ENCODE measurements at places on chromosomes 2 and 18.
A peak's percentile ranks its signal among the peaks of the same experiment; 100 is the strongest.

DNA sequence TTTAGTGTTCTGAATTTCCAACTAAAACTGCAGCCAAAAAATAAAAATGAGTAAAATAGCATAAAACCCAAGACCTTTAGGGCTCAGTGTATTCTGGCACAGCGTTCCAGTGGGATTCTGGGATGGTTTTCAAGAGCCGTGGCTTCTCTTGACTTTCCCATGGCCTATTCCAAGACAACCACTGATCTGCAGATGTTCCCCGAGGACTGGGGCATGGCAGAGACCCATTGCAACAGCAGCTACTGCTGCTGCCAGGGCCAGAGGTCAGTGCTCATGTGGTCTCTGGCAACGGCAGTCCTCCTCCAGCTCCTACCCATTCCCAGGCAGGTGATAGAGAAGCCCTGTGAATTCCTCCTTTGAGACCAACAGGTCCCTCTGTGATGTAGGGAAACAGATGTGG lies 26.8 kb downstream of the TNP1 start:
- DNase-seq, result no peak

DNA sequence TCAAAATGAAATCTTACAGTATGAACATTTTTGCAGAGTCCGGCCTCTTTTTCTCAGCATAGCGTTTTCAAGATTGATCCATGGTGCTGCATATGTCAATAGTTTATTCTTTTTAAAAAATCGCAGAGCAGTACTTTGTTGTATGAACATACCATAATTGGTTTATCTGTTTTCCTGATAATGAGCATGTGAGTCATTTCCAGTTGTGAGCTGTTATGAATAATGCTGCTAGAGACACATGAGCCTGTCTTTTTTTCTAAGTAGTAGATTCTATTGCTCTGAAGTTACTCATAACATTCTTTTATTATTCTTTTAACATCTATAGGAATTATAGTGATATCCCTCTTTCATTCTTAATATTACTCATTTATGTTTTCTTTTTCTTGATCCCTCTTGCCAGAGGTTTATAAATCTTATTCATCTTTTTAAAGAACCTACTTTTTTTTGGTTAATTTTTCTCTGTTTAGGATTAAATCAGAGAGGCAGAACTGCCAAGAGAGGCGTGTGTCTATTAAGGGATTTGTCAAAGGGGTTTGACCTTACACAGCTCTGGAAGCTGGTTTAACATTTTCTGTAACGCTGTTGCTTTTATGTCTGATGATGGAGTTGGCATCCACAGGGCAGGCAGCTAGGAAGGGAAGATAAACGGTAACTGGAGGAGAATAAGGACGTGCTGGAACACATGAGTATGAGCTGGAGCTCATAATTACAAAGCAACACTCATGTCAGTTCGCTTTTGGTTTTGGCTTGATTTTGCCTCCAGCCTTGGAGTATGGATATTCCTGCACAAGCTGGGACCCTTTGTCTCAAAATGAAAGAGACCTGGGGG lies 47.4 kb downstream of the MGAT5 start:
- no peak for DNase-seq

GRCh38 chr2:128154225-128154624 lies 63.2 kb downstream of the UGGT1 start:
- DNase-seq, result no peak

- no peak for DNase-seq
Observed at GRCh38 chr2:70490381-70490780, 63.2 kb downstream of the TGFA start.

GRCh38 chr2:163659224-163659623 lies 76.6 kb downstream of the FIGN start:
- no peak for DNase-seq

GRCh38 chr2:234496055-234496834 lies 636 bp downstream of the ARL4C start:
- peak; percentile 33 for DNase-seq

- DNase-seq, result no peak
Observed at GRCh38 chr2:125630377-125630776, 1025.6 kb upstream of the GYPC start.

DNA sequence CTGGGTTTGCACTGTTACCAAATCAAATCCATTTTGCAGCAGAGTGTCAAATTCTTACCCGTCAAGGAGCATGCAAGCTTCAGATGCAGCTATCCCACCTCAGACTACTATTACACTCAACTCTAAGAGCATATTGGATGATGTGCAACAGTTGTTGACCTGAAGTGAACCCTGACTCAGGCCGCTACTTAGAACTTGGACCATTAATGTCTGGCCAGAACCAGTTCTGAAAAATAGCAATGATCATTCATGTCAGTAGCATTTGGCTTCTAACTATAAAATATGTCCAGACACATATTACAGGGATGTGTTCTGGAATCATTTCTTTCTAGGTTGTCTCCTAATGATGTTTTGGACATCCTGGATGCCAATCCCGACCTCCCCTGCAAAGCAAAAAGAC lies 135.5 kb upstream of the PKDCC start:
- DNase-seq, result no peak

GRCh38 chr2:135948642-135949355 lies 36.6 kb downstream of the DARS1 start:
- DNase-seq, result peak; percentile 28

Data from CD14-positive monocyte (primary cell).